ENCODE measurements at places on chromosomes 1 and 21.
A peak's percentile ranks its signal among the peaks of the same experiment; 100 is the strongest.

DNA sequence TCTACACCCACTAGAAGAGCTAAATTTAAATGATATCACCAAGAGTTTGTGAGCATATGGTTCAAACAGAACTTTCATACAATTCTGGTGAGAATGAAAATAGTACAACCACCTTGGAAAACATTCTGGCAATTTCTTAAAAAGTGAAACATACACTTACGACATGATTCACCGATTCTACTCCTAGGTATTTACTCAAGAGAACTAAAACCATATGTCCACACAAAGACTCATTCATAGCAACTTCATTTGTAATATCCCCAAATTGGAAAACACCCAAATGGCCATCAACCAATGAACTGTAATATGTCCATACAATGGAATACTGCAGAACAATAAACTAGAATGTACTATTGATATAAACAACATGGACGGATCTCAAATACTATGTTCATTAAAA lies 51.2 kb upstream of the ADAM30 start:
- no peak for DNase-seq

- no peak for DNase-seq
Observed at GRCh38 chr1:153609585-153609907, 3.4 kb downstream of the S100A16 start.

GRCh38 chr1:240190881-240191401 lies 99.3 kb downstream of the FMN2 start:
- DNase-seq: peak; percentile 41

DNA sequence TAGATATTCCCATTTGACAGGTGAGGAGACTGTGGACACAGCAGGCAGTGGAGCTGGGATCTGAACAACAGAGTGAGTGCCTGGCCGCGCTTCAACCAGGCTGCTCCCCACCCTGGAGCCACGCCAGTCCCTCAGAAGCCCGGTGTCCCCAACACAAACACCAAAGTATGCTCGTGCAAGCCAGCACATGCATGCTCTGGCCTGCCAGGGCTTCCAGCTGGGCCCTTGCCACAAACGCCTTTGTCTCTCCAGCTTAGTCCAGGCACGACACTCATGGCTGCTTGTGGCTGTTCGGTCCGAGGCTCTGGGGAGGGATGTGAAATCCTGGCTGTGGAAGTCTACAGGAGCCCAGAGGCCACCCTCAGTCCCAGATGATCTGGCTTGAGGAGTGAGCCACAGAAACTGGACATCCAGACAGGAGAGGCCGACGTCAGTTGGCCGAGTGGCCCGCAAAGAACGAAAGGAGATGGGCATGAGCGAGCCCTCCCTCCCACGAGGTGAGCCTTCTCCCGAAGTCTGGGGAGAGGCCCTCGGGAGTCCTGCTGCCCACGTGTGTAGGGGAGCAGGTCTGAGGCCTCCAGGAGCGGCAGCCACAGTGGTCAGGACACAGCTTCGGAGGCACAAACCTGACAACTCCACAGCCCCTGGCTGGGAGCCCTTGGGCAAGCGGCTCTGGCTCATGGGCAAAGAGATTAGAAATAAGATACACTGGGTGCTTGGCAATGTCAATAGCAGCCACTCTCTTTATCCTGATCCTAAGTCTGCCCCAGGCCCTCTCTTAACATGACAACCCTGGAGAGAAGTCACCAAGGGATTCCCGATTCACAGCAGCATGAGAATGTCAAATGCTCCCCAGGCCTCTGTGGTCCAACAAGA lies 117.1 kb upstream of the IFFO2 start:
- no peak for DNase-seq

- no peak for DNase-seq
Observed at GRCh38 chr1:68438310-68438709, 11.4 kb downstream of the RPE65 start.

DNA sequence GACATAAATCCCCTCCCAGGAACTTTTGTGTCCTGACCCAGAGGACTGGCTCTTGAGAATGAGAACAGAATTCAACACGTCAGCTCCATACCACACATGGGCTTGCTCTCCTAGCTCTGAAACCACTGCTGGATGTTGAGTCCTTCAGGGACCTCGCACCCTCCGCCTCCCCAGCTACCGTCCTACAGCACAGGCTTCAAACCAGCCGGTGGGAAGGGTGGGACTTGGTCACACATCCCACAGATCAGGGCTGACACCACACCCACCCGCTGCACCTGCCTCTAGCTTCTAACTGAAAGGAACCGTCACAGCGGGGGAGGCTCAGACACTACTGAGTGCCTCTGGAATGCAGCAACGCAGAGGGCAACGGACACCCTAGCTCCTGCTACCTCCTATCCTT lies 24.0 kb downstream of the MRAP start:
- DNase-seq: no peak

DNA sequence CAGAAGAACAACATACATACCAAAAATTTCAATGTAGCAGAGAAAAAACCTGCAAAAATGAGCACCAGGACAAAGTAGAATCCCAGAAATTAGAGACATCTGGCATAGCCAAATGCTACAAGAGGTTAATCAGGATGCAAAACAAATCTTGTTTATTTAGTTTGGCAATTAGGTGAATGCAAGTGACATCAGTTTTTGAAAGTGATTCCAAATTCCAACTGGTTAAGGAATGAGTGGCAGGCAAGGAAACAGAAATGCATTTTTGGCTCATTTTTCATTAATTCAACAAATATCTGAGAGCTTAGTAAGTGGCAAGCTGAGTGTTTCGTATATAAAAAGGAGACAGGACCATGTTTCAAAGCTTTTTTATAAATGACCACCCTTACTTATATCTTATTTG lies 21.3 kb downstream of the SCAF4 start:
- DNase-seq: peak; percentile 62

DNA sequence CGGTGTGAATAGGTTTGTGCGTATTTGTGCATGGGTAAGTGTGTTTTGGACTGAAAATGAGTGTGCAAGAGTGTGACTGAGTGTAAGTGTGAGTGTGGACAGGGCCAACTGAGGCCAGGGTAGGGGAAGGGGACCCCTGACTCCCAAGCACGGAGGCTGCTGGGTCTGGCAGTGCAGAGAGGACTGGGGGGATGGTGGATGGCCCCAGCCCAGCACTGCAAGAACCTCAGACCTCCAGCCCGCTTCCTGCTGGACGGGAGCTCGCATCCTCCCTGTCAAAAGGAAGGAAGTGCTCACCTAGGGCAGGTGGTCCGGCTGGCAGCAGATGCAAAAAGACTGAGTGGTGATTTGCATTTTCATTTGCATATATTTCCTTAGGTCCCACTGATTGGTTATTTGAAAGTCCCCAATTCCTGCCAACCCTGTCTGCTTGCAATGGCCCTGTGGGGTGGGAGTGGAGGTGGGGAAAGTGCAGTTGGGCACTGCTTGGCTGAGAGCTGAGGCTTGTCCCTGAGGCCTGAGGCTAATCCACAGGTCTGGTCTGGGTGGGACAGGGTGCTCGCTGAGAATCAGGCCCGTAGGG lies 42.8 kb upstream of the CASZ1 start:
- no peak for DNase-seq

GRCh38 chr1:53090227-53091147 lies 28.5 kb downstream of the PODN start:
- no peak for DNase-seq

- no peak for DNase-seq
Observed at GRCh38 chr1:200525090-200525987, 95.2 kb downstream of the KIF14 start.

GRCh38 chr1:26171084-26172072 lies at the start of gene ZNF593OS:
Gene ZNF593OS, minus strand, starts transcription at chr1:26171832. Its CDS starts 171 bp downstream, at chr1:26171661.
- no peak for DNase-seq

DNA sequence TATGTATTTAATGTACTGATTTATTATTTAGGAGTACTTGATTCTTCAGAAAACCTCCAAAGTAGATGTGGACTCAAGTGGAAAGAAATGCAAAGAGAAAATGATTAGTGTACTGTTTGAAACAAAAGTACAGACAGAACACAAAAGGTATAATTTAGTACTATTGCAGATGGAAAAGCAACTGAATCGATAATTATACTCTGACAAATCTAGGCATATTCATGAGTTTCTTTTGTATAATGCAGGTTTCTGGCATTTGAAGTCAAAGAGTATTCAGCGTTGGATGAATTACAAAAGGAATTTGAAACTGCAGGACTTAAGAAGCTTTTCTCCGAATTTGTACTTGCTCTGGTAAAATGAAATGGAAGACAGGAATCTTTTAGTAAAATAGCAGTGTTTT lies 12.5 kb downstream of the RWDD3 start:
- no peak for DNase-seq

DNA sequence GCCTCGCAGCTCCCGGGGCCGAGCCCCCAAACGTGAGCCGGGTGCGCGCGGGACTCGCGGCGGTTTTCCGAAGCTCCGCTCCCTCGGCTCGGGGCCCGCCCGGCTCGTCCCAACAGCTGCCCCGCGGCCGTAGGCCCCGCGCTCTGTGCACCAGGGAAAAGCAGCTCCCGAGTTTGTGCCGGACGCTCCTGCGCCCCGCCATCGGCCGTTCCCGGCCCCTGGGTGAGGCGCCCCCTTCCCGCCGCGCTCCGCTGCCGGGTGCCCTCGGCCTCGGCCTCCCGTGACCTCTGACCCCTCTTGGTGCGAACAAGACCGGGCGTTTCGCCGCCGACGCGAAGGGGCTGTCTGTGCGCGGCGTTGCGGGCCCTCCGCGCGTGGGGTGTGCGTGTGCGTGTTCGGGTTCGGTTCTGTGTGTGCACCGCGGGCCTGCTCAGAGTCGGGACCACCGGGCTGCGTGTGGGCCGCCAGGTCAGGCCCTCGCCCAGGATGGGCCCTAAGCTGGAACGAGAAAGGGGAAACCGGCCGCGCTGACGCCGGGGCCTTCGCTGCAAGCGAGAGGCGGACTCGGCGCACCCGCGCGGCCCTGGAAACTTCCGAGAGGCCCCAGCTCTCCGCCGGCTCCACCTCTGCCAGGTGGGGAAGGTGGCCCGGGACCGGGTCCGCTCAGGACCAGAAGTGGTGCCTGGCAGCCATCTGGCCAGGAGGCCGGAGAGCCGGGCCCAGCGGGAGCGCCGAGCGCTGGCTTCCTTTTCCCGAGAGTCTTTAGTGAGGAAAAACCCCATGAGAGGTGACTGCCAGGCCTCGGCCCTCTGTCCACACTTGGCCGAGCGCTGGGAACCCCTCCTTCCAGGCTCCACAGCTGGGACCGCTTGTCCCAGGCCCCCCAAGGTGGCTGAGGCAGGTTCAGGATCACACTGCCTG lies 1.9 kb downstream of the PRDM16 start:
- DNase-seq: no peak

DNA sequence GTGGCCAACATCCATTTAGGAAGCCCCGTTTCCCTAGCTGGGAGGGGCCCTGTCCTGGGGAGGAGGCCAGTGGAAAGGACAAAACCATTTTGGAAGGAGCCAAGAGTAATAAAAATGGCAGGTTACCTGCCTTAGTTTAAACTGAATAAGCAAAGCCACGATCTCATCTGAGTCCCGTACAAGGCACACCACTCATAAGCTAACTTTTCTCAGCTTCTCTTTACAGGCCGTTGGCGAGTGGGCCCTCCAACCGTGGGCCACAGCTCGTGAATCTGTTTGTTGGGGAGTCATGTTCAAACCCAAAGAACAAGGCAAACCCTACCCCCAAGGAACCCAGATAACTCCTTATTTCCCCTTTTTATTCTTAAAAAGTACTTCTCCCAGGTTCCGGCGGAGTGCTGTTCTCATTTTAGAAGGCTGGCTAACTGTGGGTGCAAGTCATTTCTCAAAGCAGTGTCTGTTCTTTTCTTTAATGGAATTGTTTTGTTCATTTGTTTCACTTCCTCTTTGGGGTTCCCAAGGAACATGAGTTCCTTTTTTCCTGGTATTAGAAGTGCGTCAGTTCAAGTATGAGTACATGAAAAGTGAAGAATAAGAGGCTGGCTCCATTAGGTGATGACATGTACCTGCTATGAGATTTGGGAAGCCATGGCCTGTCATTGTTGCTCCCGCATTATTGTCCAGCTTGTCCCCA lies 89.0 kb downstream of the PSMG1 start:
- DNase-seq: no peak

DNA sequence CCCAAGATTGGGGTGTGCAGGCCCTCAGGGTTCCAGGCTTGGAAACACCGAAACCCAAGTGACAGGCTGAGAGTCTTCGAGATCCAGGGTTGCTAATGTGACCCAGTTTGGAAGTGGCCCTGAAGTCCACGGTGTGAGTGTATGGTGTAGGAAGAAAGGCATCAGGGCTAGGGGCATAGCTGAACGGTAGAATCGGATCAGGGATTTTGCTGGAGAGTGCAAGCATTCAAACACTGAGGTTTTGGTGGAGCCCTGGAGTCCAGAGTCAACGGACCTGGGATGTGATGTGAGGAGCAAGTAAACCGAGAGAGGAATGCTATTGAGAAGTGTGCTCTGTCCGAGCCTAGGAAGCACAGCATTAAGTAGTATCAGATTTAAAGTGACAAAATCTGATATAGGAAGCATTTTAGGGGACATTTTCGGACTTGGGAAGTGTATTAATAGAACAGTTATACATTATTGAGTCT lies 958 bp downstream of the NFYC start:
- no peak for DNase-seq

DNA sequence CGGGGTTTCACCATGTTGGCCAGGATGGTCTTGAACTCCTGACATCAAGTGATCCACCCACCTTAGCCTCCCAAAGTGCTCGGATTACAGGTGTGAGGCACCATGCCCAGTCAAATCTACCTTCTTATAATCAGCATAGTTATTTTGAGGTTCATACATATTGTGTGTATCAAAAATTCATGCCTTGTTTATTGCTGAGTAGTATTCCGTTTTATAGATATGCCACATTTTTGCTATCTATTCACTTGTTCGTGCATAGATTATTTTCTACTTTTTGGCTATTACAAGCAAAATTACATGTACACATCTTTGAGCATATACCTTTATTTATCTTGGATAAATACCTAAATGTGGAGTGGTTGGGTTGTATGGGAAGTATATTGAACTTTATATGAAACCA lies 344.9 kb downstream of the CAMTA1 start:
- no peak for DNase-seq

GRCh38 chr1:31248276-31248675 lies 8.6 kb upstream of the NKAIN1 start:
- DNase-seq: no peak

- no peak for DNase-seq
Observed at GRCh38 chr1:118043624-118044023, 114.1 kb downstream of the WDR3 start.

GRCh38 chr1:201295861-201296260 lies 12.6 kb downstream of the PKP1 start:
- DNase-seq: no peak

GRCh38 chr1:56377431-56377830 lies 201.9 kb downstream of the PLPP3 start:
- no peak for DNase-seq

GRCh38 chr1:78291418-78291817 lies 199.4 kb upstream of the PTGFR start:
- no peak for DNase-seq

- no peak for DNase-seq
Observed at GRCh38 chr1:34747638-34747941, 7.3 kb upstream of the GJB5 start.

GRCh38 chr1:154265586-154265985 lies 6.8 kb upstream of the HAX1 start:
- DNase-seq: no peak

GRCh38 chr21:35036465-35037383 lies 12.4 kb downstream of the RUNX1 start:
- DNase-seq: no peak

GRCh38 chr1:228930479-228930957 lies 195.2 kb downstream of the RHOU start:
- DNase-seq: no peak

GRCh38 chr21:15676935-15677334 lies 52.8 kb upstream of the USP25 start:
- no peak for DNase-seq

GRCh38 chr1:46719689-46720088 lies 775 bp upstream of the EFCAB14 start:
- DNase-seq: no peak

- no peak for DNase-seq
Observed at GRCh38 chr1:40241362-40241761, 6.4 kb upstream of the TMCO2 start.
